Uterus (tissue), 4 donors: ENCODE measurements at places on chromosomes 7 and 10. TPM values are rescaled to one million over a fixed set of nuclear protein-coding genes. Genes with fewer than 3 reads are reported as not detected.

Gene FAM25G
- total RNA-seq: not detected

Gene FRA10AC1
- 22.8 TPM for total RNA-seq

Gene ELN
- 4.1 TPM for total RNA-seq

GRCh38 chr10:101694674-101695403, at the start of gene FBXW4:
TSS of gene FBXW4 (minus strand) at chr10:101695170. CDS start at chr10:101695105, 65 bp downstream.
- H3K27me3 ChIP-seq: no peaks in the 10 kb centered on the region
- H3K36me3 ChIP-seq: no peaks in the 10 kb centered on the region
- H3K27ac ChIP-seq: peak within 1 kb of the TSS; percentile 99
- H3K4me1 ChIP-seq: no peaks in the 10 kb centered on the region

DNA sequence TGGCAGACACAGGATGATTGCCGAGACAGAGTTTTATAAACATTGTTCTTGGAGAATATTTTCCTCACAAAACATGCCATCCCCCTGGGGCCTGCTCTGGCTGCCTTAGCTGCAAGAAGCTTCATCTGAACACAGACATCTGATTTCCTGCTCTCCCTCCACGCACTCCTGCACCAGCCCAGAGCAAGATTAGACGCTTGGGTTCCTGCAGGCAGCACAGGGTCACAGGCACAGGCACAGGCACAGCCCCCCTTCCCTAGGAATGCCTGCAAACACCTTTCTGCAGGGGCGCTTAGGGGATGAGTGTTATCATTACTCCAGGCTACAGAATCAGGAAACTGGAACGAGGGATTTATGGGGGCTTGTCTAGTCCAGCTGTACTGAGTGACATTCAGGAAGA, 450.3 kb downstream of the GRID1 start:
- DNase-seq: no peak
- H3K27me3 ChIP-seq: no peaks in the 10 kb centered on the region
- H3K4me1 ChIP-seq: no peaks in the 10 kb centered on the region
- H3K4me3 ChIP-seq: no peak overlapping the region

DNA sequence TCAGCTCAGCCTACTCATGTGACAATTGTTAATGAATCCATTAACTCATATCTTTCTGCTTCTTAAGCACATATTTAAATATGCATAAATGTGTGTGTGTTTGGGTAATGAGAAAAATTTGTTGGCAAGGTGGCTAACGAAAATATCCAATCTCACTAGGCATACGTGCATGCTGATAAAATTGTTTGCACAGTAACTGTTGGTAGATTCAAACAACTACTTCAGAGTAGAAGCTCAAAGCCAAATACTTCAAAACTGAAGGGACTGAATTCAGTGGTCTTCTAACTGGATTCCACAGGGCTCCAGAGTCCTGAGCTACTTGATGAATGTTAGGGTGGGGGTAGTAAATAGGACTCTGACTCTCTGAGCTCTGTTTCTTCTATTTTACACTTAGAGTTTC, 757.0 kb downstream of the GRM8 start:
- DNase-seq: no peak
- H3K4me3 ChIP-seq: no peak overlapping the region
- H3K27ac ChIP-seq: no peak overlapping the region
- no peaks in the 10 kb centered on the region for H3K4me1 ChIP-seq
- H3K36me3 ChIP-seq: no peaks in the 10 kb centered on the region

GRCh38 chr10:21238717-21239116, 286.8 kb downstream of the SKIDA1 start:
- H3K27me3 ChIP-seq: no peaks in the 10 kb centered on the region
- H3K4me3 ChIP-seq: no peak overlapping the region
- no peak overlapping the region for H3K27ac ChIP-seq
- H3K36me3 ChIP-seq: no peaks in the 10 kb centered on the region
- no peak for DNase-seq

DNA sequence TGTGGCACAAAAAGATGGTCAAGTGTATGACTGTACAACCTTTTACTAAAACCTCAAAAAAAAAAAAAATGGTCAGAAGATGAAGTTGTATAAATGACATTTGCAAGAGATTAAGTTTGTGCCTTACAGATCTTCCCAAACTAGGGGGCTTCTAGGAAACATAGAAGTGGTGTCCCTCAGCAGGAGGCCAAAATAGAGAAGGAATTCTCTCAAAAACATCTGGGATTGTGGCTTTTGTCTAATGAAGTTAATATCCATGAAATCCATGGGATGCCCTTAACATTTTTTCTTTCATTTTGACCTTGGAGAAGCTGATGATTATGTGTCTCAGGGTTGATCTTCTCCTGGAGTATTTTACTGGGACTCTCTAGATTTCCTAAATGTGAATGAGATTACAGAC, 62.2 kb downstream of the CASD1 start:
- H3K4me3 ChIP-seq: no peak overlapping the region
- no peak for DNase-seq
- H3K27ac ChIP-seq: no peak overlapping the region
- no peaks in the 10 kb centered on the region for H3K4me1 ChIP-seq

- H3K4me1 ChIP-seq: no peaks in the 10 kb centered on the region
- H3K36me3 ChIP-seq: no peaks in the 10 kb centered on the region
- H3K27ac ChIP-seq: no peak within 1 kb of the TSS
- DNase-seq: no peak
- H3K4me3 ChIP-seq: no peak within 1 kb of the TSS
Observed at GRCh38 chr7:140403878-140404564, at the start of gene RAB19. TSS of gene RAB19 (plus strand) at chr7:140404058. CDS start at chr7:140407647, 3,589 bp downstream.

DNA sequence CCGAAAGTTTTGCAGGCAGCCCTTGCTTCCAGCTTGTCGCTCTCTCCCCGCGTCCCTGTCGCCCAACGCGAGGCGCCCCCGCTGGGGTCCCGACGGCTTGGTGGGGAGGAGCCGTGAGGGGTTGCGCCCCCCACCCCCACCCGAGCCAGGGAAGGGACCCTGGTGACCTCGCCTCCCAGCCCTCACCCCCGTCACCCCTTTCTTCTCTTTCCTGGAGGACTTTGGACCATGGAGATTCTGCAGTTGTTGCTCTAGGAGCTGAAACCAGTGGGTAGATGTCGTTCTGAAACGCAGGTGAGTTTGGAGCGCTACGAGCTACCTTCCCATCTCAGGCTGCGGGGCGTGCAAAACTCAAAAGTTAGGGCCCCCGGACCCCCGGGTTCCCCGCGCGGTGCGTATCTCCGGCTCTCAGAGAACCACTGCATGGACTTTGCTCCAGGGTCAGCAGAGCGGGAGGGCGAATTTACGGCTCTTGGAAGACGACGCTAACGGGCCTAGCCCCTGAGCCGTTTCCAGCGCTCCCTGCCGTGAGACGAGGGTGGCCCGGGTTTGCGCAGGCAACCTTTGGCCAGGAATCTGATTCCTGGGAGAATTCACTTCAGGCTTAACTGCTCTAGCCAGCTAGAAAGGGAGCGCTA, 684 bp upstream of the ATXN7L1 start:
- peak overlapping the region; percentile 74 for H3K27ac ChIP-seq
- H3K27me3 ChIP-seq: no peaks in the 10 kb centered on the region
- H3K4me3 ChIP-seq: peak overlapping the region; percentile 63
- no peaks in the 10 kb centered on the region for H3K4me1 ChIP-seq

- no peak overlapping the region for H3K27ac ChIP-seq
- no peak for DNase-seq
- no peaks in the 10 kb centered on the region for H3K27me3 ChIP-seq
Observed at GRCh38 chr7:146510088-146510680, 393.6 kb downstream of the CNTNAP2 start.

- H3K4me3 ChIP-seq: no peak overlapping the region
- no peaks in the 10 kb centered on the region for H3K4me1 ChIP-seq
- DNase-seq: no peak
- no peak overlapping the region for H3K27ac ChIP-seq
Observed at GRCh38 chr7:149104749-149105148, 14.2 kb upstream of the ZNF786 start.
